DMS 273 treated with DMSO at 0.1 percent for 48 hours (cell line): ENCODE measurements at places on chromosomes 1 and 21.

GRCh38 chr1:47637111-47637685 is 199.4 kb downstream of the FOXD2 start:
- DNase-seq: no peak

DNA sequence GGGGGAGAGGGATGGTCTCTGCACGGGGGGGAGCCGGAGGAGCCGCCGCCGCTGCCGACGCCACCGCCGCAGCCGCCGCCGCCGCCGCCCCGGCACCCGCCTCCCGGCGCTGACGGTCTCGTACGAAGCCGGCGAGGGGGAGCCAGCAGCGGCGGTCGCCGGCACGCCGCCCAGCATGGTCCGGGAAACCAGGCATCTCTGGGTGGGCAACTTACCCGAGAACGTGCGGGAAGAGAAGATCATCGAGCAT is 311 bp downstream of the SPEN start:
- DNase-seq: no peak

GRCh38 chr1:24275510-24275909 is 43.6 kb upstream of the GRHL3 start:
- no peak for DNase-seq

GRCh38 chr1:161866241-161866640 is 100.1 kb downstream of the ATF6 start:
- DNase-seq: no peak

GRCh38 chr1:109821831-109822745 is 58.4 kb upstream of the EPS8L3 start:
- DNase-seq: no peak

DNA sequence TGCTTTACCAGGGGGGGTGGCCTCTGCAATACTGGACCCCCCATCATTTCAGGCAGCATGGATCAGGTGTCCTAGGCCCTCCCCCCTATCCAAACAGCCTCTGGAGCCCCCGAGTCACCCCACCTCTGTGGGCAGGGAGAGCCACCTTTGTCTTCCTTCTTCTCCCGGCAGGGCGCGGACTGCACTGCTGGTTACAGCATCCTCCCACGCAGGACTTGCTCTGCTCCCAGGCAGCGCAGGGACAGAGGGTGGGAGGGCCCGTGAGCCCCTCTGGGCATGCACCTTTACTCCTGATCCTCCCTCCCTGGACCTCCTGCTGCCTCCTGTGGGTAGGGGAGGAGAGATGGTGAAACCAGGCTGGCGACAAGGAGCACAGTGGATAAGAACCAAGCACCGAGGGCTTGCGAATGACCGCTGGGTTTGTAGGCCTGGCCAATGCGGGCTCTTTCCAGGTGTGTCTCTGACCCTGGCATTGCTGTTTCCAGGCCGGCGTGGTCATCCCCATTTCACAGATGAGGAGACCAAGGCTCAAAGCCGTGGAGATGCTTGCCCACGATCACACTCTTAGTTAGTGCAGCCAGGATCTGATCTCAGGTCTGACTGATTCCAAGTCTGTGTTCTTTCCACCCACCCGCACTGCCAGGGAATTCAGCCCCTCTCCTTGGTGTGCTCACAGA is 73.6 kb upstream of the TARDBP start:
- DNase-seq: no peak

- no peak for DNase-seq
These were observed 5.8 kb upstream of the AHDC1 start for GRCh38 chr1:27609618-27610240.
